ENCODE measurements at places on chromosomes 16 and 17.

DNA sequence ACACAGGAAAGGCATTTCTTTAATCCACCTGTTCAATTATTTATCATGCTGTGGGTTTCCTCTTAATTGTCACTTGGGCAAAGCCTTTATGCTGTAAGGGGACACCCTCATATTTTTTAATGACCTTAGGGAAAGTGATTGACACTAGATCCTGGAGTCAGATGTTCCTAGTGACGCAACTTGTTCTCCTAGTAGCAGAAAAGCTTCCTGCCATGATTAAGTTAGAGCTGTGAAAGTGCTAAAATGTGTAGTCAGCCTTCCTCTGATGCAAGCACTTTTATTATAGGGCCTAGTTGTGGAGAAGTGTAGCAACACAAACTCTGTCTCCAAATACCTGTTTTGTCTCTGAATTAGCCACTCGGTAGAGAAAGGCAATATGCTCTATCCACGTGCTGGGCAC, 12.3 kb downstream of the TMEM100 start:
- no peak for DNase-seq

DNA sequence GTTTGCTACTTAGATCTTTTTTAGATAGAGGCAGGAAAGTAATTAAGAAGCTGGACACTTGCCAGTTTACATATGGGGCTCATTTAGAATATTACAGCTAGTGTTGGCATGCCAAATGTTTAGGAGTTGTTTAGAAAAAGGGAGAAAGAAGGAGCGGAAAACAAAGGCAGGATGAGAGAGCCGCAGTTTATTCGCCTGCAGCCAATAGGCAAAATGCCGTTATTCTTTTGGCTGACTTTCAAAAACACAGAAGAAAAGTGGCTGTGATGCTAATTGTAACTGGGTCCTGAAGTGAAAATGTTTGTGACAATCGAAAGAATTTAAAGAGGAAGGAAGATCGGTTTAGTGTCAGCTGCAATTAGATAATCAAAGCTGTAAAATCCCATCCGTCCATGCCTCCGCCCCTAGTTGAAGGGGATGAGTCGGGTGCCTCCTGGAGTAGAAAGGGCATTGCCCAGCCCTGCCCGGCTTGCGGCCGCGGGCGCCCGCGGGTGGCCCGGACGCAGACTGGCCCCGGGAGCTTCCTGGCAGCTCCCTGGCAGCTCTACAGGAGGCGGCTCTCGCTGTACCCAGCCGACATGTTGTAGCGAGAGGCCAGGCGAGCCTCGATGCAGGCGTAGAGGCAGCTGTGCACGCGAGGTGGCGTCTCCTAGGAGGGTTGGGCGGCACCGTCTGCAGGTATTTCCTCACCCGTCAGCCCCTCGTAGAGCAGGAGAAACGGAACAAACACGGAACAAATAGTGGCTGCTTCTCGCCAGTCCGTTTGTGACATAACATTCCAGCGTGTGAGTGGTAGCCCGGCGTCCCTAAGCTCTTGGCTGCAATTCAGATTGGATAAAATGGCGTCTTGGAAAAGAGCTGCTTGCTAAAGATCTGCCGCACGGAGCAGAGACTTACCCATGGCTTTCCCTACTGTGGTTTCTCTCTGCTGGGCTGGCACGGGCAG, 82.2 kb downstream of the TNRC6C start:
- peak; percentile 27 for DNase-seq

DNA sequence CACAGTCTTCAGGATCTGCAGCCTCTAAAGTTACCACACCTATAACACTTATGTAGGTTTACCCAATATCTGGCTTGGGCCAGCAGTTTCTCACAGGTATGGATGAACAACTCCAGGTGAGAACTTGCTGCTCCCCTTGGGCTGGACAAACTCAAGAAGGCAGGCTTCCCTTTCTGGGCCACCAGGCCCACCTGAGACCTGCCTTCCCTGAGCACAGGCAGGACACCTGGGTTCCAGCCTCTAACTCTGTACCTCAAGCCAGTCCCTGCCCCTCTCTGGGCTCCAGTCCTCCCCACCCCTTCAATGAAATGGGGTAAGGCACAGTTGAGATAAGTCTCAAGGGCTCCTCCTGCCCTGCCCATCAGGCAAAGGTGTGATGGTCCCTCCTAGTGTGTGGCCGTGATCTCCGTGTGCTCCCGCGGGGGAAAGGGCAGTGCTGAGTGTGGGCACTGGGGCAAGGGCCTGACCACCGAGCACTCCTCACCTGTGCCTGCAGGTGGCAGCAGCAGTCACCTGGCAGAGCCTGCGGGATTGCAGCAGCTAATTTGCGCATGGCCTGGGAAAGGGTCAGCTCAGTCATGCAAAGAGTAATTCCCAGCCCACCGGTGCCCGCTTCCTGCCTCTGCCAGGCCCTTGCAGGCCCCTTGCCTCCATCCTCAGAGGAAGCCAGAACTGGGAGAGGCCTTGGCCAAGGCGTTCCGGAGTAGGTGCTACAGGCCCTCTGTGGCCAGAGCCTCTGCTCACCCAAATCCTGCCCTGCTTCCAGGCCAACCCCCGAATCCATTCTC, 28.2 kb upstream of the ADGRG1 start:
- DNase-seq, result peak; percentile 88

GRCh38 chr16:278863-279366, 1.5 kb upstream of the ARHGDIG start:
- DNase-seq, result peak; percentile 70

DNA sequence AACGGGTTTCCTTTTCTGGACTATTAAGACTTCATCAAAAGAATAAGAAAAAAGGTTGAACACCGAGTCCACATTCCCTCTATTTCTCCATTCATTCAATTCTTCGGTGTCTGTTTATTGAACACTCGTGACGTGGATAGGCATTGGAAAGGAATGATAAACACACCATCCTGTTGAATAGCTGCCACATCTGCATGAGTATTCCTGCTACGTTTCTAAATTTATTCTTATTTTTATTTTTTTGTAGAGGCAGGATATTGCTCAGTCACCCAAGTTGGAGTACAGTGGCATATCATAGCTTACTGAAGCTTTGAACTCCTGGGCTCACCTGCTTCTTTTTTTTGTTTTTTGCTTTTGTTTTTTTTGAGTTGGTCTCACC, 80.8 kb upstream of the CIBAR2 start:
- no peak for DNase-seq

- no peak for DNase-seq
These were observed 308.0 kb downstream of the MAP2K6 start for GRCh38 chr17:69722518-69722917.

DNA sequence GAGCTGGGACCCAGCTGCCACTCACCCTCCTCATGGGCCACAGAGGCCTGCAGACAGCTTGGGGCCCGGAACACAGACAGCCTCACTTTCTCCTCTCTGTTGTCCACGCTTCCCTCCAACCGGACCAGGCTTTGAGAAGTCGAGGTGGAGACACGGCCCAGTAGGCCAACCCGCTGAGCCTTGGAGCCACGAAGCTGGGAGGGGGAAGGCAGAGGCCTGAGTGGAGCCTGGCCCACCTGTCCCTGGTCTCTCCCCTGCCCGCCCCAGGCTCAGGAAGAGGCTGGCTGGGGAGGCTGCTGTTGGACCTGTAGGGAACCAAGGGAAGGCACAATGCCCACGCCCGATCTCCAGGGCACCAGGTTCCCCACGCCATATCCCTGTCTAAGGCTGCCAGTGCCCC, 48.1 kb downstream of the RMI2 start:
- no peak for DNase-seq

- no peak for DNase-seq
These were observed 44.7 kb downstream of the CRISPLD2 start for GRCh38 chr16:84864326-84864955.

- DNase-seq, result peak; percentile 70
These were observed 34.8 kb downstream of the WDR45B start for GRCh38 chr17:82613283-82614094.

DNA sequence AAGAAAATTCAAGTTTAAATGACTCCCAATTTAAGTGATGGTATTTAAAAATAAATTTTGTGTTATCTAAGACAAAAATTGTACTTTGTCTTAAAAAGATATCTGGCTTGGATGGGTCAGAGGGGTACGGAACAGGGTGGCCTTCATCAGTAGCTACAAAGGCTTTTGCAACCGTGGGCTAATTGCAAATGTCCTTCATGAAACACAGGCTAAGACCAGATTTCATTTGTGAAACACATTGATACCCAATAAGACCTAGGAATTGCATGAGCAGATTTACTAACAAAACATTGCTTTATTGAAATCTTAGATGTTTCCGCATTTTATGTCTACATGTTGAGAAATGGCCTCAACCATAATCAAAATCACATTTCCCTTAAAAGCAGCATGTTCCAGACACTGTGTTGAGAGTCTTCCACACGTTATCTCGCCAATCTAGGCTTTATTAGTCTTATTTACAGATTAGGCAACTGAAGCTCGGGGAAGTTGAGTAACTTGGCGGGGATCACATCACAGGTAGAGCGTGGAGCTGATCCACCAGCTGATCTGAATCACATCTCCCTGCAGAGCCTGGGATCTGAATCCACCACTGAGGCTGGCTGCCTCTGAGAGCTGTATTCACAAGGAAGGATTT, 21.8 kb downstream of the FBXO39 start:
- no peak for DNase-seq

DNA sequence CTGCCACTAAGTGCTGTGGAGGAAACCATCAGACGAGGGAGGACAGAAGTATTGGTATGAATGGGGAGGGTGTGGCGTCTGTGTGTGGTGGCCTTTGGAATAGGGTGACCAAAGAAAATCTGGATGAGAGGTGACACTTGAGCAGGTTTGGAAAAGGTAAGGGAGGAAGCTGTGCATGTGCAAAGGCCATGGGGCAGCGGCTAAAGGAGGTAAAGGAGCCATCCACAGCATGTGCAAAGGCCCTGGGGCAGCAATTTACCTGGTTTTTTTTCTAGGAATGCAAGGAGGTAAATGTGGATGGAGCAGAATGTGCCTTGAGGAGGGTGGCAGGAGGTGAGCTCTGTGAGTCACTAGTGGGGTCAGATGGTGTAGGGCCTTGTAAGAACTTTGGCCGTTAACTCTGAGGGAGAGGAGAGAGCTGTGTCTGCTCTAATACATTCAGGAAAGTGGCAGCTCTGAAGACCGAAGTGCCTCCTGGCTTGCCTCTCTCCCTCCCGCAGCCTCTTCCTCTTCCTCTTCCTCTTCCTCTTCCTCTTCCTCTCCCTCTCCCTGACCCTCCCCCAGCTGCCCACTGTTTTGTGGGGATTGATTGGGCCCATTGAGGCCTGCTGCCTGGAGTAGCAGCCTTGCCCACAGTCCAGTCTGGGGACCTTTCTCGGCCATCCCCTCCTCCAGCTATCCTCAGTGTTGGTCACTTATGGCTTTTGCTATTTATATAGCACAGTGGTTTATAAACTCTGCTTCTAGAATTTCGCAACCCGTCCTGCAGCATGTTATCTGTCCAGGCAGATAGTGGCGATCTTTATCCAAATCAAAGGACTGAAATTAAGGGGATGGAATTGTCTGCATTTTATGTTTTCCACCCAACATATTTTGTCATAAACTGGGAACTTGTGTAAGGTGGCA, 38.7 kb downstream of the CMIP start:
- no peak for DNase-seq

DNA sequence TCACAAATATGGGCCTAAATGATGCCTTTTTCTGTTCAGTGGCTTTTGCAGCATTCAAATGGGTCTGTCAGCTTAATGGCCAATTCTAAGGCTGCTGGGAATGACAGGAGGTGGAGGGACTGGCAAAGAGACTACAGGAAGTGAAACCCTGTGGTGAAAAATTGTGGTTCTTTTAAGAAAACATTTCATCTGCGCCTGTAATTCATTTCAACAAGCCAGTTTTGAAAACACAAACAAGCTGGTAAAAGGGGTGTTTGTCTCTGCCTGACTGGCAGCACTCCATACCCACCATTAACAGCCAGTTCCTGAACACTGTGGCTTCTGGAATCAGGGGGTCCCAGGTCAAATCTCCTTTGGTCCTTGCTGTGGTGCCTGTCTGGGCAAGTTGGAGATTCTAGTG, 3.6 kb upstream of the KDM8 start:
- DNase-seq, result no peak

GRCh38 chr17:31320241-31320640, 1.2 kb downstream of the EVI2A start:
- no peak for DNase-seq

DNA sequence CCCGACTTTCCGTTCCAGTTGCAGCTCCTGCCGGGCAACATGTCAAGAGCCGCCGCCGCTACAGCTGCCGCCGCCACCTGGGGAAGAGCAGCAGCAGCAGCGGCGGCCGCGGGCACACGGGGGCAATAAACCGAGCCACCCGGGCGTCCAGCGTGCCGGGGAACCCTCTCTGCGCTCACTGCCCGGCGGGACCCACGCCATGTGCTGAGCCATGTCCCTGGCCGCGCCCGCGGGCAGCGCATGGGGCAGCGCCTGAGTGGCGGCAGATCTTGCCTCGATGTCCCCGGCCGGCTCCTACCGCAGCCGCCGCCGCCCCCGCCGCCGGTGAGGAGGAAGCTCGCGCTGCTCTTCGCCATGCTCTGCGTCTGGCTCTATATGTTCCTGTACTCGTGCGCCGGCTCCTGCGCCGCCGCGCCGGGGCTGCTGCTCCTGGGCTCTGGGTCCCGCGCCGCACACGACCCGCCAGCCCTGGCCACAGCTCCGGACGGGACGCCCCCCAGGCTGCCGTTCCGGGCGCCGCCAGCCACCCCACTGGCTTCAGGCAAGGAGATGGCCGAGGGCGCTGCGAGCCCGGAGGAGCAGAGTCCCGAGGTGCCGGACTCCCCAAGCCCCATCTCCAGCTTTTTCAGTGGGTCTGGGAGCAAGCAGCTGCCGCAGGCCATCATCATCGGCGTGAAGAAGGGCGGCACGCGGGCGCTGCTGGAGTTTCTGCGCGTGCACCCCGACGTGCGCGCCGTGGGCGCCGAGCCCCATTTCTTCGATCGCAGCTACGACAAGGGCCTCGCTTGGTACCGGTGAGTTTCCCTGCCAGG, 604 bp downstream of the HS3ST3B1 start:
- DNase-seq, result peak; percentile 53

DNA sequence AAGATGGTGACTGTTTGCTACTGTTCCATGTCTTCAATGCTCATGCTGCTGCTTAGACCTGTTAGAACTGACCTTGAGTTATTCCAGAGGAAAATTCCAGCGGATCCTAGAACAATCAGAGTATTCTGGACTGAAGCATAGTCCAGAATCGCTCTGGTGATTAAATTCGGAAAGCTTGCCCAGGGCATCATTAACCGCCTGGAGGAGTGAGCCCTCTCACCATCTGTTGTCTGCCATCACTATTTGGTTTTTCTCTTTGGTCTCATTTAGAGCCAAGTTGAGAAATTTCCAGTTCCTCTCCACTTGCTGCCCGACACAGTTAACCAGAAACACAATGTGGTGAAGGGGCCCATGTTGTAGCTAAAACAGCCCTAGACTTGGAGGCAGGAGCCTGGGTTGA, 104.1 kb downstream of the BMERB1 start:
- no peak for DNase-seq

- no peak for DNase-seq
These were observed 27.5 kb downstream of the LRRC75A start for GRCh38 chr17:16464303-16465051.

GRCh38 chr17:82835122-82835521, 4.7 kb downstream of the ZNF750 start:
- DNase-seq, result no peak

DNA sequence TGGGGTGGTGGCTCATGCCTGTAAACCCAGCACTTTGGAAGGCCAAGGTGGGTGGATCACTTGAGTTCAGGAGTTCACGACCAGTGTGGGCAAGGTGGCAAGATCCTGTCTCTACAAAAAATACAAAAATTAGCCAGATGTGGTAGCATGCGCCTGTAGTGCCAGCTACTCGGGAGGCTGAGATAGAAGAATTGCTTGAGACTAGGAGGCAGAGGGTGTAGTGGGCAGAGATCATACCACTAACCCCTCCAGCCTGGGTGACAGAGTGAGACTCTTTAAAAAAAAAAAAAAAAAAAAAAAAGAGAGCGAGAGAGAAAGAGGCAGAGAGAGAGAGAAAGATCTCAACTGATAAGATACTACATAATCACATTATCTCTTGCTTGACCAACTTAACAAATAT, 45.9 kb downstream of the KANSL1 start:
- no peak for DNase-seq

- DNase-seq, result peak; percentile 69
These were observed 1.9 kb downstream of the GPS2 start for GRCh38 chr17:7313088-7313889.

Measured in GM23338 (cell line).